ENCODE measurements at places on chromosomes 1 and 21.
A peak's percentile ranks its signal among the peaks of the same experiment; 100 is the strongest.

GRCh38 chr1:82632155-82632554, 831.4 kb downstream of the ADGRL2 start:
- no peak overlapping the region for H3K27ac ChIP-seq
- H3K36me3 ChIP-seq: no peaks in the 10 kb centered on the region
- peak; percentile 62 for DNase-seq
- no peak overlapping the region for H3K4me3 ChIP-seq
- no peaks in the 10 kb centered on the region for H3K27me3 ChIP-seq

DNA sequence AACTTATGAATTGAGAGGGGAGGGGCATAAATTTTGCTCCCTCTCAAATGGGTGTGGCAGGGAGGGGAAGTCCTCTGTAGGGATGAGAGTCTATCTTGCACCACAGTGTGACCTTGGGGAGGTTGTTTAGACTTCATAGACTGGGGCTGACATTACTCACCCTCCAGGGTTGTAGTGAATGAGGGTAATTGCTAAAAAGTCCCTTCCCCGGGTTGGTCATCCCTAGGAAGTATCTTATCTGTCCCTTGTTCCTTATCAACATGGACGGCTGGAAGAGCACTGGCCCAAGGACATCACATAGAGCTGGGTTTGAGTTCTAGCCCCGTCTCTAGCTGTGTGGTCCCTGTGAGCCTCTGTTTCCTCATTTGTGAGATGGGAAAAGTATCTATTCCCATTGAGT, 52.4 kb upstream of the SLC2A1 start:
- no peaks in the 10 kb centered on the region for H3K36me3 ChIP-seq
- H3K4me3 ChIP-seq: no peak overlapping the region
- H3K27me3 ChIP-seq: peaks cover 6% of the 10 kb centered on the region
- H3K4me1 ChIP-seq: no peaks in the 10 kb centered on the region
- no peak for DNase-seq
- H3K27ac ChIP-seq: no peak overlapping the region

GRCh38 chr1:109876617-109877316, 33.9 kb upstream of the CSF1 start:
- peak overlapping the region; percentile 11 for H3K4me3 ChIP-seq
- H3K4me1 ChIP-seq: peaks cover 18% of the 10 kb centered on the region
- peak; percentile 47 for DNase-seq
- no peaks in the 10 kb centered on the region for H3K27me3 ChIP-seq
- peak overlapping the region; percentile 80 for H3K27ac ChIP-seq

DNA sequence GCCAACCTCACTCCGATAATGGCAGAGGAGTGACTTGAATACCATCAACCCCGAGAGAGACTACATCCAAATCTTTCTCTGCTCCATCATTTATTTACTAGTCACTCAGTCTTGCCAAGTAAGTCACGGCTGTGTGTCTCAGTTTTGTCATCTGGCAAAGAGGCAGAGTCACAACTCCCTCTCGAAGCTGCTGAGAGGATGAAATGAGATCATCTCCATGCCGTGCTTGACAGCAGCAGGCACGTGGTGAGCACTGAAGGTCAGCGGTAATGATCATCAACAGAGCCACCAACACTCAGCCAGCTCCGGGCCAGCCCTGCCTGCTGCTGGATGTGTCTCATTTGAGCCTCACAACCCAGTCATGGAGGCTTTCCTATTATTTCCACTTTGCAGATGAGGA, 19.9 kb downstream of the ALDH4A1 start:
- H3K27me3 ChIP-seq: no peaks in the 10 kb centered on the region
- no peaks in the 10 kb centered on the region for H3K36me3 ChIP-seq
- no peak overlapping the region for H3K4me3 ChIP-seq
- DNase-seq: no peak
- no peak overlapping the region for H3K27ac ChIP-seq

GRCh38 chr1:165823552-165824268, 3.7 kb upstream of the UCK2 start:
- H3K27me3 ChIP-seq: no peaks in the 10 kb centered on the region
- H3K4me1 ChIP-seq: peaks cover 2% of the 10 kb centered on the region
- H3K36me3 ChIP-seq: no peaks in the 10 kb centered on the region
- no peak for DNase-seq
- no peak overlapping the region for H3K4me3 ChIP-seq

DNA sequence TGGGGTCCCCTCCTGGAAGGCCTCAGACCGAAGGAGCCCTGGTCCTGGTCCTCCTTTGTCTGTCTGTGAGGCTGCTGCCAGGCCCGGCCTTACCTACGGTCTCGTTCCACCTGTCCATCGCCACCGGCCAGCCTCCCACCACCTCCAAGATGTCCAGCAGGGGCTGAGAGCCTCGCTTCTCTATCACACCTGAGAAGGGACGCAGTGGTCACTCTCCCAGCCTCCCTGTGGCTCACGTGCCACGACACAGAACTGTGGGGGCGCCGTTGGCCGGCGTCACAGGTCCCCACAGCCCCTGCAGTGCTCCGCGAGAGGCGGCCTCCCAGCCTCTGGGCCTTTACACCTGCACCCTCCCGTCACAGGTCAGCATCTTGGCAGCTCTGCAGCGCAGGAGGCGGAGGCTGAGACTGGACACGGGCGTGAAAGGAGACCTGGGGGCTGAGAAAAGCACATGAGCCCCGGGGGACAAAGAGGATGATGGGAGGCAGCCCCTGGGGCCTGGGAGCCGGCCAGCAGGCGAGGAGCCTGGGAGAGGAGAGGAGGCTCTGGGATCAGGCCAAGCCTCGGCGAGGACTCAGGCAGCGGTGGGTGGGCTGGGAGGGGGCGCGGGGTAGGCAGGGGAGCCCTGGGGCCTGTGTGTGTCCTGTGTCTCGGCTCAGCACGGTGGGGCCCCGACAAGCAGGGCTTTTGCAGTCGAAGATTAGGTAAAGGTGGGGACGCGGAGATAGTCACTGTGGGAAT, 20.5 kb downstream of the PRXL2B start:
- no peak overlapping the region for H3K27ac ChIP-seq
- no peaks in the 10 kb centered on the region for H3K4me1 ChIP-seq
- H3K4me3 ChIP-seq: no peak overlapping the region
- H3K36me3 ChIP-seq: no peaks in the 10 kb centered on the region
- no peaks in the 10 kb centered on the region for H3K27me3 ChIP-seq

DNA sequence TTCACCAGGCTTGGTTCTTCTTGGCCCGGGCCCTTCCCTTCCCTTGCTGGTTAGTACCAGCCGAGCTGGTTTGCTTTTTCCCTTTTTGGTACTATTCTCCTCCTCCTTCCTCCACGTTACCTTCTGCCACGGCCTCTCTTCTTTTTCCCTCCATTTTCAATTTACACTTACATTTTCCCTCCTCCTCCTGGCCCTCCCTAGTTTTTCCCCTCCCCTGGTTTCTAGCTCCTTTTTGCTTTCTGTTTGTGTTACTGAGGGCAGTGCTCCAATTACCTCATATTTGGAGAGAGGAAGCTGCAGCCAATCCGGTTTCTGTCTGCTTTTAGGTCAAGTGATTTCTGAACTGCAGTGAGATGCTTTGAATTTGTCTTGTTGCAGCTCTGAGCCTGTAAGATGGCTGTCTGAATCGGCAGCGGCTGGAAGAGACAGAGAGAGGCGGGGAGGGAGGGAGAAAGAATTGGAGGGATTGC, 63.7 kb downstream of the MACF1 start:
- peak overlapping the region; percentile 41 for H3K4me3 ChIP-seq
- no peaks in the 10 kb centered on the region for H3K27me3 ChIP-seq
- H3K36me3 ChIP-seq: peaks cover 2% of the 10 kb centered on the region
- peaks cover 18% of the 10 kb centered on the region for H3K4me1 ChIP-seq
- peak overlapping the region; percentile 78 for H3K27ac ChIP-seq
